CD4-positive, alpha-beta T cell treated with Interleukin-6 for 4 hours (primary cell): ENCODE measurements at places on chromosomes 5 and 9.

- DNase-seq, result no peak
Measured at GRCh38 chr9:23464275-23464674, 361.8 kb downstream of the ELAVL2 start.

- DNase-seq, result no peak
Measured at GRCh38 chr9:105257809-105258208, 13.4 kb downstream of the SLC44A1 start.

- no peak for DNase-seq
Measured at GRCh38 chr9:113533335-113534225, 70.1 kb downstream of the RGS3 start.

DNA sequence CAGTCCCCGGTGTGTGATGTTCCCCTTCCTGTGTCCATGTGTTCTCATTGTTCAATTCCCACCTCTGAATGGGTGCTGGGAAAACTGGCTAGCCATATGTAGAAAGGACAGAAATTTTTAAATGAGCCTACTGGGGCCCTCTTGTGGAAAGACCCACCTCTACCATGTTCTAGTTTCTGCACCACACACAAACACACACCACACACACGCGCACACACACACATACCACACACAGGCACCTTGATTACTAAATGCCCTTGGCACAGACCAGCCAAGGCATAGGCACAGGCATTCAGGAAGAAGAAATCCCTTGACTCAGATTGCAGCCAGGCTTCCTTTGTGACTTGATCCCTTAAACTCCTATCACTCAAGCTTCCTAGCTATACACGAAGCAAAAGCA, 60.5 kb downstream of the SIL1 start:
- no peak for DNase-seq

DNA sequence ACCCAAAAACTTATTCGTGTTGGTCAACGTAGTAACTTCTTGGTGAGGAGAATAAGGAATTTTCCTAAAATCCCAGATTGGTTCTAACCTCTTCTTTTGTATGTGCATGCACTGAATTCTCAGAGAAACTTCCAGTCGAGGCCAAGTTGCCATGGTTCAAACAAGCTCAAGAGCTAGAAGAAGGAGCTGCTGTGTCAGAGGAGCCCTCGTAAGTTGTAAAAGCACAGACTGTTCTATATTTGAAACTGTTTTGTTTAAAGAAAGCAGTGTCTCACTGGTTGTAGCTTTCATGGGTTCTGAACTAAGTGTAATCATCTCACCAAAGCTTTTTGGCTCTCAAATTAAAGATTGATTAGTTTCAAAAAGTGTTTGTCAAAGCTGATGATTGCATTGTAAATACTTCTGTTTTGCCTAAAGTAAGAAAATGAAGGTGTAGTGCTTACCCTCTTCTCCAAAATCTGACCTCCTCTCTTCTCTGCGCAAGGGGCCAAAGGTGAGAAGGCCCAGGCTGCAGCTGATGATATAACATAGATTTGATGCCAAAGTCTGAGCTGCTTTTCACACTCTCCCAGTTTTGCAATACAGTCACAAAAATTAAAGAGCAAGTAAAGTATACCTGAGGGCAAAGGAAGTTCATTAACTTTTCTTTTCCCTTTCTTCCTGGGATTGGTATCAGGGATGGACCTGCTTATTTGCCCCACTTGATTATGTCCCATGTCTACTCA, 210.8 kb downstream of the ADAMTSL1 start:
- no peak for DNase-seq

DNA sequence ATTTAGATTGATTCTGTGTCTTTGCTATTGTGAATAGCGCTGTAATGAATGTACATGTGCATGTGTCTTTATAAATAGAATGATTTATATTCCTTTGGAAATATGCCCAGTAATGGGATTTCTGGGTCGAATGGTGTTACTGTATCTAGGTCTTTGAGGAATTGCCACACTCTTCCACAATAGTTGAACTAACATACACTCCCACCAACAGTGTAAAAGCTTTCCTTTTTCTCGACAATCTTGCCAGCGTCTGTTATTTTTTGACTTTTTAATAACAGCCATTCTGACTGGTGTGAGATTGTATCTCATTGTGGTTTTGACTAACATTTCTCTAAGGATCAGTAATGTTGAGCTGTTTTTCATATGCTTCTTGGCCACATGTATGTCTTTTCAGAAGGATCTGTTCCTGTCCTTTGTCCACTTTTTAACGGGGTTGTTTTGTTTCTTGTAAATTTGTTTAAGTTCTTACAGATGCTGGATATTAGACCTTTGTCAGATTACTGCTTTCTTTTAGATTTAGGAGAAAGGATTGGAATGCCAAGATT, 125.0 kb upstream of the NR5A1 start:
- DNase-seq, result no peak

GRCh38 chr5:170393235-170393634, 4.1 kb upstream of the KCNMB1 start:
- peak; percentile 70 for DNase-seq

DNA sequence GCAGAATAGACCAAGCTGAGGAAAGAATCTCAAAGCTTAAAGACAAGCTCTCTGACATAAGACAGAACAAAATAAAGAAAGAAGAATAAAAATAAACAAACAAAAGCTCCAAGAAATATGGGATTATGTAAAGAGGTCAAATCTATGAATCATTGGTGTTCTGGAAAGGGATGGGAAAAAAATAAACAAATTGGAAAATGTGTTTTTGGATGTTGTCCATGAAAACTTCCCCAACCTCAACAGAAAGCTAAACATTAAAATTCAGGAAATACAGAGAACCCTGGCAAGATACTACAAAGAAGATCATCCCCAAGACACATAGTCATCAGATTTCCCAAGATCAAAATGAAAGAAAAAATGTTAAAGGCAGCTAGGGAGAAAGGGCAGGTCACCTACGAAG, 662.0 kb upstream of the CDH18 start:
- DNase-seq, result no peak

GRCh38 chr5:168432903-168433302, 53.4 kb upstream of the RARS1 start:
- DNase-seq, result no peak

GRCh38 chr5:29701600-29701999, 1491.9 kb upstream of the CDH6 start:
- DNase-seq, result no peak

GRCh38 chr9:104784098-104784497, 20.2 kb downstream of the NIPSNAP3B start:
- no peak for DNase-seq

DNA sequence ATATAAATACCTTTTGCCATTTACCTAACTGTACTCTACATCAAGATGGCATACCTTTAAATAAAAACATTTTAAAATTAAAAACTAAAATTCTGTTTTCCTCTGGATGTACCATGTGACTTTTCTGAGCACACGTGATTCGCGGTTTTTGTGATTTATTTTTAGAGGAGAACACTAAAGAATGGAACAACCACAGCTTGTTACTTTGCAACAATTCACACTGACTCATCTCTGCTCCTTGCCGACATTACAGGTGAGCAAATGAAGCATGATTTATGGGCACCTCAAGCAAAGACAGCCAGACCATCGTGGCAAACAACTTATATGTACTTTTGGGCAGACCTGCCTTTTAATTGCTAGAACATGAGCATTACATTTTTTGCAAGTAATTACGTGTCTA, 61.3 kb downstream of the GDA start:
- no peak for DNase-seq

DNA sequence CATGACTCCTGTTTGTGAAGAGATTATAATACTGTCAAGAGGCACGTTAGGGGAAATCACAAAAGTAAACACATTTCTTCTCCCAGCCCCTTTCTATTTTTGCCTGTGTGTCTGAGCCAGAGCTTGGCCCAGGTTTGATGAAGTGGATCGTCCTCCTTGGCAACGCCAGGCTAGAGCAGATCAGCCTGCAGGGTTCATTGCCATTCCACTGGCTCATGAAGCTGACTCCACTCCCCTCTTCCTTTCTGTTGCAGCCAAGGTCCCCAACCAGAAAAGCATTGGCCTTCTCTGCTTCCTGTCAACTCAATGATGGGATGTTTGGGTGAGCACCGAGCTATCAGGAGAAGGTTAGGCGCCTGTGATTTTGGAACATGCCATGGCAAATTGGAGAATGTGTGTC, 3.3 kb downstream of the ADRB2 start:
- DNase-seq, result no peak

DNA sequence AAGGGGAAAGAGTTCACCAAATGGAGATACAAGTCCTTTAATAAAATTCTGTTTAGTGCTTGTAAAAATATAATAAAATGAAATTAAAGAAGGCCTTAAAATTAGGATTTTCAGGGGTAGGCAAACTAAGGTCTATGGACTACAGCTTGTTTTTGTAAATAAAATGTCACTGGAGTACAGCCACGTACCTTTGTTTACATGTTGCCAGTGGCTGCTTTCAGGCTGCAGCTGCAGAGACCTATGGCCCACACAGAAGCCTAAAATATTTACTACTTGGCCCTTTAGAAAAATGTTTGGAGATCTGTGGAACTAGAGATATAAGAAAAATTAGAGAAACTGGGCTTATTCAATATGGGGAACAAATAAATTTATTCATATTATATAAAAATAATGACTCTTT, 122.8 kb downstream of the RPS23 start:
- DNase-seq, result no peak

DNA sequence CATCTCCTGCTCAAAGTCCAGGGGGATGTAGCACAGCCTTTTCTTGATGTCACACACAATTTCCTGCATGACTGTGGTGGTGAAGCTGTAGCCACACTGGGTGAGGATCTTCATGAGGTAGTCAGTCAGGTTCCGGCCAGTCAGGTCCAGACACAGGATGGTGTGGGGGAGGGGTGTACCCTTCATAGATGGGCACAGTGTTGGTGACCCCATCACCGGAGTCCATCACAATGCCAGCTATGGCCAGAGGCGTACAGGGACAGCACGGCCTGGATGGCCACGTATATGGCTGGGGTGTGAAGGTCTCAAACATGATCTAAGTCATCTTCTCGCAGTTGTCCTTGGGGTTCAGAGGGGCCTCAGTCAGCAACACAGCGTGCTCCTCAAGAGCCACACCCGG, 19.7 kb upstream of the SPZ1 start:
- DNase-seq, result no peak

DNA sequence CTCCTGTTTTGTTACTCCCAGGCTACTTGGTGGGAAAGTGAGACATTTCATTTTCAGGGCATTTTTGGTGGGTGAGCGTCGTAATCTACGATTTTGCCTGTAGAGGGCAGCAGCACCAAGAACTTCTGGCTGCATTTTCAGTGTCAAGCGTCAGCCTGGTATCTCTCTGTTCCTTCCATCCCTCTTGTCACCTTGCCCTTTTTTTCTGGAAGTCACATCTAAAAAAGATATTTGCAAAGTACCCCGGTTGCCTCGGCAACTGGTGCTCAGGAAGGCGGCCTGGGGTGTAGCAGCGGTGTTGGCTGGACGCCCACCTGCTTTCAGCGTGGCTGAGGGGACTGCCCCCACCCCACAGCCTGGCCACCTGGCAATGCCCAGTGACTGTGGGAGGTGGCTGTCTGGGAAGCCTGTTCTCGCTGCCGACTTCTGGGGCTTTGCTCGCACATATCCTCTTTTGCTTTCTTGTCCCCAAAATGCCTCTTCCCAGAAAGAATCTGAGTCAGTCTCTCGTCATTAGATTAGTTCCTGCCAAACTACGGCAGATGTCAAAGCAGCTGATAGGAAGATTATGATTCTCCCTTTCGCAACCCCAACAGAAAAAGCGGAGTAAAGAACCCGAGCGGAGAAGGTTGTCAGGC, 84.5 kb downstream of the ACER2 start:
- DNase-seq, result peak; percentile 45

GRCh38 chr5:54325272-54325609, 14.9 kb upstream of the ARL15 start:
- DNase-seq, result no peak

DNA sequence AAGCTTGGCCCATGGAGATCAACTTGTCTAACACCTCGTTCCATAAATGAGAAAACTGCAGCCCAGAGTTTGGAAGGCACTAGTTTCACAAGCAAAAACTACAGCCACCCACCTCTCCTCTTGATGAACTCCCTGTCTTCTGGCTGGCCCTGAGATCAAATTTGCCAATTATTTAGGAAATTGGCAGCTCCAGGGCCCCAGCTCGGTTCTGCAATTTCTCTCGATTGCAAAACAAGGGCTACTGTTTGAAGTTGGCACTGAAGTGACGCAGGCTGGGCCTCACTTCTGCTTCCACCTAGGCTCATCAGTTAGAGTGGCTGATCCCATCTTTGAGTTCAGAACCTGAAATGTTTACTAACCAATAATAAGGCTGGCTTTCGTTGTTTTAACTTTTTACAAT, 3.7 kb upstream of the GPX3 start:
- DNase-seq, result no peak

GRCh38 chr9:5531101-5531882, 21.0 kb downstream of the PDCD1LG2 start:
- DNase-seq, result no peak

GRCh38 chr5:148899993-148900392, 73.6 kb downstream of the ADRB2 start:
- no peak for DNase-seq

DNA sequence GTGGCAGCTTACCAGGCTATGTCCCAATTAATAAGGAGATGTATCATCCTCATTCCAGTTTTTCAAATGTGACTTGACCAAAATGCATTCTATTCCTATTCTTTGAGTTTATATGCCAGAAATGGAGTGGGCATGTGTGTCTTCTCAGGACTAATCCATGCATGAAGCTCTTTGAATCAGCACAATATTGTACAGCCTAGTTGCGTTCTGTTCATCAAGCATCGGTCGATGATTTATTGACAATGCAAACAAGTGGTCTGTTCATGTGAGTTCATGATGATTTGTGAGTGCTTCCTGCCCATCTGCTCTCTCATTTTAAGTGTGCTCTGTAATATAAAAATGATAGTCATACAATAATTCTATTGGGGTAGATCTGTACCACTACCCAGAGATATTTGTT, 48.3 kb downstream of the PALM2AKAP2 start:
- DNase-seq, result no peak

DNA sequence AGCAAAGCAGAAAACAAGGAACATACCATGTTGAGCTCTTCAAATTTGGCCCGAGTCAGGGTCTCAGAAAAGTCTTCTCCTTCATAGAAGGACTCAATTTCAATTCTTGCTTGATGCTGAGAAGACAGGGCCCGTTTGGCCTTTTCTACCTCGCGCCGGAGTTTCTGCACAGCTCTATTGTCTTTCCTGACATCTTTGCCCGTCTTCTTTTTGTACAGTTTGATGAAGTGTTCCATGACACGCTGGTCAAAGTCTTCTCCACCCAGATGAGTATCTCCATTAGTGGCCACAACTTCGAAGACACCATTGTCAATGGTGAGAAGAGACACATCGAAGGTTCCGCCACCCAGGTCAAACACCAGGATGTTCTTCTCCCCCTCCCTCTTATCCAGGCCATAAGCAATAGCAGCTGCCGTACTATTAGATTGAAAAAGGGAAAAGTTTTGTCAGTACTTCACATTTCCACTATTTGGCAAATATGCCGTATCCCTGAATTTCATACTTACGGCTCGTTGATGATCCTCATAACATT, 2.2 kb downstream of the HSPA5 start:
- DNase-seq, result no peak

- no peak for DNase-seq
Measured at GRCh38 chr9:102124465-102124864, 386.0 kb upstream of the GRIN3A start.

GRCh38 chr9:110958847-110959246, 79.4 kb downstream of the LPAR1 start:
- DNase-seq, result no peak
